HepG2 (cell line): ENCODE measurements at places on chromosomes 6 and 20.

- DNase-seq = no peak
Measured at GRCh38 chr6:169867751-169868191, 116.3 kb downstream of the ERMARD start.

DNA sequence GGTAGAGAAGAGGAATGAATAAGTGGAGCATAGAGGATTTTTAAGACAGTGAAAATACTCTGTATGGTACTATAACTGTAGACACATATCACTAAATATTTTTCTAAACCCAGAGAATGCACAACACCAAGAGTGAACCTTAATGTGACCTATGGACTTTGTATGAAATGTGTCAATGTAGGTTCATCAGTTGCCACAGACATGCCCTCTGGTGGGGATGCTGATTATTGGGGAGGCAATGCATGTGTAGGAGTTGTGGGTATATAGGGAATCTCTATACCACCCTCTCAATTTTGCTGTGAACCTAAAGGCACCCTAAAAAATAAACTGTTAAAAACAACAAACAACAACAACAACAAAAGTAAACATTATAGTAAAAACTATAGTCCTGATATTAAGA, 293.7 kb downstream of the RNF144B start:
- DNase-seq = peak; percentile 25

GRCh38 chr6:162690158-162690557, 37.4 kb downstream of the PRKN start:
- no peak for DNase-seq

DNA sequence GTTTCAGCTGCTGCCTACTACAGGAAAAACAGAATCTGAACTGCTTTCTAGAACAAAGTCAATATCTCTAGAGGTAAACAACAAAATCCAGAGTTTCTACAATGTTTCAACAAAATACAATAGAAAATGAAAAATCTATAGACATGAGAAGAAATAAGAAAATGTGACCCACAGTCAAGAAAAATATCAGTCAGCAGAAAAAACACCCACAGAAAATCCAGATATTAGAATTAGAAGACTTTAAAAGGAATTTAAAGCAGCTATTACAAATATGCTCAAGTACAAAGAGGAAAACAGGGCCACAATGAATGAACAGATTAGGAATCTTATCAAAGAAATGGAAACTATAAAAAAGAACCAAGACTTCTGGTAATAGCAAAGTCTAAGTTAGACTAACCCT, 26.4 kb upstream of the ANKRD60 start:
- DNase-seq = no peak

DNA sequence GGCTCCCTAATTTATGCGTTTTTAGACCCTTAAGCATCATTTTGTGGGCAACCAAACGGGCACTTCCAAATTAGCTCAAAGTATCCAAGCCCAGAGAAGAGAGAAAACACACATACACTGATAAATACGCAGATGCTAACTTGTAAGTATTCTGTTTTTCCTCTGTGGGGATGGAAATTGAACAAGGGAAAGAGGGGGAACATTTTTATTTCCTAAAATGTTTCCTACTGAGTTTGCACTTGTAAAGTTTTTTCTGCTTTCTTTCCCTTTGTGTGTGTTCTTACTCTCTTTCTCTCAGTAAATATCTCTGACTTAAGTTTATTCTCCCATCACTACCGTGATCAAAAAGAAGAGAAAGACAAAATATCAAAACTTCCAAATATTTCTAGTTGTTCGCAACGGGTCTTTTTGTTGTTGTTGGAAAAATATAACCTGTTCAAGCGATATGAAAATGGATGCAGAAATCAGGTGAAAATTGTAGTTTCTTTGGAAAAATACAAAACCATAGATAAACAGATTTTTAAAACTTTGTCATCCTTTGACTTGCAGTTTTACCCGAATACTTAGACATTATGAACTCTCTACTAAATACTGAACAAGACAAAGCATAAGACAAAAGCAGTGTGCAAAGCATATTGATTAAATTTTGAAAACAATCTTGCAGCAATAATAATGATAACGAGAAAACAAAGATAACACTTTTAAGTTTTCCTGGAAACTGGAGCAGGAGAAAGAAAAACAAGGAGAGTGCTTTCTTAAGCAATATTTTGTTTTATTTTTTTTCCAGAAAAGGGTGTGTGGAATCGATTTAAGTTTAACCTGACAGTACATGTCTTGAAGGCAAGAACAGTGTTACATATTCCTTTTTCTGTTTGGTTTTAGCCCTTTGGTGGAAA, 1.0 kb upstream of the NKX2-4 start:
- DNase-seq = no peak

DNA sequence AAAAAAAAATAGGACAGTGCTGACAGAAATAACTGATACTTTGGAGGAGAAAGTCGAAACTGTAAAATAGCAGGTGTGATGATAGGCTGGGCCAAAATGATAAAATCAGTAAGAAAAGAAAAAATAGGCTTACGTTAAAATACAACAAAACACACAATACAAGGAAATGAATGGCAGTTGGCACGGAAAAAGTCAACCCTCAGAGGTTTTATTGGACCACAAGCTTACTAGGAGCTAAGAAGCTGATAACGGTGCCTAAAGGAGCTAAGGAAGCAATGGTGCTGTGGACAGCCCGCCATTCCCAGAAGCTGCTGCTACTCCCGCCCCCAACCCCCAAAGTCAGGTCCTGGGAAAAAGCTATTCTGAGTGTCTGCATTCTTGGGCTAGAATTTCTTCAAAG, 55.9 kb upstream of the RNF146 start:
- no peak for DNase-seq
